Astrocyte of the hippocampus (primary cell): ENCODE measurements at places on chromosomes 7 and 10.

DNA sequence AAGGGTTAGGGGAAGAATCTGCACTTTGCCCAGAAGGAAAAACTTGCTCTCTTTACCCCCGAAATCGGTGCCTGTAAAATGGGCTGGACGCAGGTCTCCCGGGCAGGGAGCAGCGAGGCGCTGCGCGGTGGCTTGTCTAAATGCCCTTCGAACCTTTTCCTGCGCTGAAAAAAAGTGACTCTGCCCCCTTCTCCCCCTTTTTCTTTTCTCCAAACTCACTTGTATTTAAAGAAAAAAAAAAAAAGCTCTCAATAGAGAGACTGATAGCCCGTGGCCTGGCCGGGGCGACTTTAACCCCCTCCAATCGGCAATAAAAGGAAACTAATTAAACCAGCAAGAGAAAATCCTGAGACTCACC is 286 bp downstream of the SP8 start:
- peak; percentile 26 for DNase-seq

DNA sequence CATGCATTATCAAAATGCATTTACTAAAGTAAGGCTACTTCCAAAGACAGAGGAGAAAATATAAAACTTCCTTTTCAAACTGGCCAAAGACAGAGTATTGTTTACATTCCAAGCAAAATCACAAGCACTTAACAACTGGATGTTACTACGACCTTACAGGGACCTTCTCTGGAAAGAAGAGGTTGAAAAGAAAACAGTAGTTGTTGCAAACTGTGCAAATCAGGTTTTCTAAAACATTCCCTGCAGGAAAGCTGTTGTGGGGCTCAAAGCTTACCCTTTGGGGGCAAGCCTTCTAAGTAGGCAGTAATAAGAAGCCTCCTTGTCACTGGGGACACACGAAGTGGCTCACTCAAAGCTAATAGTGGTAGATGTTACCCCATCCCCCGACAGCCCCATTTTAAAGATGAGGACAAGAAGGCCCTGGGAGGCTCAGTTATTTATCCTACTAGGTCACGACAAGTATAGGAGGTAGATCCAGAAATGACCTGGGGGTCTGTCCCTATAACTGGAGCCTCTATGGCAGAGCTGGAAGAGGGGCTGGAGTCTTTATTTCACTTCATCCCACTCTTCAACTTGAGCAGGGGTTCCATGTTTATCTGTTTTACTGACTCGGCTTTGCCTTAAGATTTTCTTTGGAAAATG is 46.6 kb downstream of the ATXN7L1 start:
- DNase-seq: no peak

- DNase-seq: peak; percentile 81
Observed at GRCh38 chr7:106840342-106840741, 24.7 kb upstream of the PIK3CG start.

- DNase-seq: peak; percentile 87
Observed at GRCh38 chr7:101164071-101164840, 1.1 kb downstream of the VGF start.
